ENCODE measurements at places on chromosomes 2 and 18.

DNA sequence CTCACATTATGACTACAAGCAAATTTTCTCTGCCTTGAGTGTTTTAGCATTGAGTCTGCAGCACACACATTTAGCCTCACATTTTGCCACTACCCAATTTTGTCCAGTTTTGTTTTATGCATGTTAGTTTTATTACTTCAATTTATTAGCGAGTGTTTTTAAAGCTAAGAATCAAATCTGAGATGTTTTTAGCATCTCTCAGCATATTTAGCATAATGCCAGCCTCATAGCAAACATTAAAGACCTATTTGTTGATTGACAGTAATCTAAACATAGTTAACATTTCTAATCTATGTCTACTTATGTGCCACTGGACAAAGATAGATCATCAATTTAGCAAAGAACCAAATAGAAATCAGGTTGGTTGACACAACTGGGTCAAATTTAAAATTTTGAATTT is 94.1 kb upstream of the NXPH2 start:
- DNase-seq, result no peak

- DNase-seq, result no peak
Observed at GRCh38 chr18:32879497-32879896, 106.7 kb upstream of the KLHL14 start.

DNA sequence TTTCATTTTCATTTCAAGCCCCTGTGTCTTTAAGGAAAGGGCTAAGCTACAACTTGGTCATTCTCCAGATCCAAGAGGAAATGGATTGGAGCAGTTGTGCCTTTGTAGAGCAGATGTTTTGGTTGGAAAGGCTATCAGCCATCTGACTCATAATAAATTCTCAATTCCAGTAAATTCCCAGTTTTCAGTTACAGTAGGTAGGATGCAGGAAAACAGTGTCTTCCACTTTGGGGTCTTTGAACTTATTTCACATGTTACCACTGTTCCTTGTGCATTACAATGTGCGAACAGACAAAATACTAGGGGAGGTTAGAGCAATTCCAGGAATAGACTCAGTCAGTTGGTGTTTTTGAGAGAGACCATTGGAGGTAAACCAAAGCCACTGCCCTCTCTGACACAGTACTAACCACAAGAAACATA is 211.9 kb downstream of the BABAM2 start:
- no peak for DNase-seq

GRCh38 chr18:26504831-26505230 is 43.5 kb downstream of the KCTD1 start:
- DNase-seq, result no peak

DNA sequence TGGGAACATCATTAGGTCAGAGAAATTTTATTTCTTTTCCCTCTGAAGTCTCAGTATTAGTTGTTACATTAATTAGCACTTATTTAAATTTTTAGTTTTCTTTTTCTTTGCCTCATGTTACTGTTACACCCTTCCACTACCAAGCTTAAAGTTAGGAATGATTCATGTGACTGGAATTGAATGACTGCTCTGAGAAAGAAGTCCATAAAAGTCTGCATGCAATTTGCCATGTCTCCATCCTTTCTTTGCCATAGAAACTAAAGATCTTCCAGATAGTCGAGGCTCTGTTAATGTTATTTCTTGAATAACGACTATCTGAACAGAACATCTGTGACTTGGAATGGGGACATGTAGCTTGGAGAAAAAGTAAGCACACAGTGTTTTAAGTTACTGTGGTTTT is 1269.8 kb upstream of the PIK3C3 start:
- no peak for DNase-seq

DNA sequence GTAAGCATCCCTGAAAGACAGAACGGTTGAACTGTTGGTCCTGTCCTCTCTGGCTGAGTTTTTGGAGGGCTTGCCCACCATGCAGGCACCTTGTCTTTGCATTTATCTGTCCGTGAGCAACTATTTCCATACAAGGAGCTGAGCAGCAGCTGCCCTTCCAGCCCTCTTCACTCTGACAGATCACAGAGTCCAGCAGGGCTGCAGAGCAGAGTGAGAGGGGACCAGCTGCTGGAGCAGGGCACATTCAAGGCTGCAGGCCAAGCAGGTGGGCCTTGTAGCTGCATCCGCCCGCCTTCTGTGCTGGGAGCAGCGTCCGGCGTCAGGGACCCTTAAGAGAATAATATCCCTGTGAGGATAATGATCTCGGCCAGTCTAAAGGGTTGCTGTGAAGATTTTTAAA is 9.5 kb downstream of the SMYD1 start:
- no peak for DNase-seq

Measured in AG09309 (cell line).